ENCODE measurements at places on chromosomes 6 and 20.

- DNase-seq = peak; percentile 10
Observed at GRCh38 chr20:37519508-37520418, 1.3 kb upstream of the NNAT start.

GRCh38 chr20:58702859-58703648, 10.5 kb downstream of the NPEPL1 start:
- no peak for DNase-seq

GRCh38 chr6:2133716-2134310, 111.6 kb downstream of the GMDS start:
- DNase-seq = no peak

GRCh38 chr20:31537890-31538289, 23.6 kb downstream of the HM13 start:
- DNase-seq = no peak

DNA sequence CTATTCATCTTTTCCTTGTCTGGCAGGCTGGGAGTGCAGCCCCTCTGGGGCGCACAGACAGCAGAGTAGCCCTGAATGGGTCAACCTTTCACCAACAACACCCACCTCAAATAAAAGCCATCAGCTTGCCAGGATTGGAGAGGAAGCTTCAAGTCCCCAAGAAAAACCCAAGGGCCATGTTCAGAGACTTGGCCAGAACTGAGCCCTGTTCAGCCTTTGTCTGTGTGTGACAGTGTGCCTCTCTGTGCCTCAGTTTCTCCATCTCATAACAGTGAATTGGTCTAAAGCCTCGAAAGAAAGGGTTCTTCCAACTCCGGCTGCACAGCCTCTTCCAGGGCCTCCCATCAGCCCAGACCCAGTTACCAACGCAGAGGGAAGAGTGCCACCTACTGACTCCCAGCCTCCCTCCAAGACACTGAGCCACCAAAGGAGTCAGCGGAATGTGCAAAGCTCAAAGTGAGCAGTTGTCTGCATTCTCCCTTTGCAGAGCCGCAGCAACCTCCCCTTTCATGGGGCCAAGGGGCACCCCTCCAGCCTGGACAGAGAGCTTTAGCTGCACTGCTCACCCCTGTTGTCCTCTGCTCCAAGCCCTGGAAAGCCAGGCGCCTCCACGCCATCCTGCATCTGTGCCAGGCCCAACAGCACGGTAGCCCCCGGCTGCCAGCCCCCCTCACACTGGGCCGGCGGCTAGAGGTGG, 82.7 kb upstream of the TOP1 start:
- no peak for DNase-seq

GRCh38 chr6:75791881-75792280, 42.8 kb downstream of the MYO6 start:
- no peak for DNase-seq

DNA sequence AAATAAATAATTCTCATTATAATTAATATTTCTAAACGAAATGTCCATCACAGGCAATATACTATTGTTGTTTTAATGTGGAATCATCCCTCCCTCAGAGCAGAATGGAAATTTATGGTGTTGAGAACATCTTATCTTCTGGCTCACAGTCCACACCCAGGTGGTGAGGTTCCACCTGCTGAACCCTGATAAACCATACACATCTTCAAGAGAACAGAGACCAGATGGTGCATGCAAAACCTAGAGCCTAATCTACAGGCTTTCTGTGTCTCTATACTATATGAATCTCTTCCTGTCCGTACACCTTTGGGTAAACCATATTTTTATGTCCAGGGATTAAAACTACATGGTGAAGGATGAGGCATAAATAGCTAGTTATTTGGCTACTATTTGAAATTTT, 52.3 kb upstream of the UFL1 start:
- no peak for DNase-seq

DNA sequence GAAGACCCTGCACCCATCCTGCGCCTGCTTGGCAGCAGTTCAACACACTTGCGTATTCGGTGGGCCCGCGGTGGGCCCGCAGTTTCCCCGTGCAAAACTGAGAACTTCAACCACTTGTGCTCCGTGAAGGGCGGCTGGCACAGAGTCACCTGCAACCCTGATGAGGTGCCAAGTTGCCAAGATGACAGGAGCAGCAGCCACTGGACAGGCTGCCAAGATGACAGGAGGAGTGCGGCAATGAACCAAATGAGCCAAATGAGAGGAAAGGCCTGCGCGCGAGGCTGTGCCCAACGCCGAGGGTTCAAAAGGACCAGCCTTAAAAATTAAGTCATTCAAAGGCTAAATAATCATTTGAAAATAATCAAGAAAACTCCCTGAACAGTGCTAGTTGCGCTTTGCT, 20.1 kb downstream of the DIDO1 start:
- no peak for DNase-seq

DNA sequence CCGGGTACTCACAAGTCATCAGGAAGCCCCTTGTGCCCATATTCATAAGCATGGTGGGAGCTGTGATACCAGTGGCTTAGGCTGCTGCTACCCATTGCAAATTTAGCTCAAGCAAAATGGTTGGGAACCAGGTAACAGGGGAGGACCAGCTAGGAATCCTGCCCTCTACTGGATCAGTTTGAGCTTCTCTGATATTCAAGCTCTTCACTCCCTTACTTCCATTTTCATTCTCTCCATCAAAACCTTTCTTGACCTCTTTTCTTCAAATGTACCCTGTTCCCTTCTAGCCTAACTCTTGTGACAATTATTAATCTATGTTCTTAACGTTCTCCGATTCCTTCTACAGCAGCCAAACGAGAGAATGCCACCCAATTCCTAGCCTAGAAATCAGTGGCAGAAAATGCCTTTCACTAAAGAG, 9.7 kb downstream of the NOL7 start:
- no peak for DNase-seq

DNA sequence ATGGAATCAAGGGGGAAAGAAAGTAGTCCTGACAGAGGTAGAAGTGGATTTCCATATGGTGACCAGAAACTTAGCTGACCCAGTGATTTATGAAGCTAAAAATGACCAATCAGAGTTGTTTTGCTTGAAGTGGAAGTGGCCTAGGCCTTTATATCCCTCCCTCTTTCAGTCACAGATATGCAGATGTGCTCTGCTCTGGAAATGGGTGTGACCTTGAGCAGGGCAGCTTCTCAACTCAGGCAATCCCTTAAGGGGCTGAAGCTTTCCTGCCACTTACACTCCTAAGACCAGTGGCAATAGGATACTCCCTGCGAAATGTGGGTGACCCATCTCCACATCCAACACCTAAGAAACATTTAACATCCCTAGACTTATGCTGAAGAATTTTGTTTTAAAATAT, 256.6 kb downstream of the EYS start:
- DNase-seq = no peak

DNA sequence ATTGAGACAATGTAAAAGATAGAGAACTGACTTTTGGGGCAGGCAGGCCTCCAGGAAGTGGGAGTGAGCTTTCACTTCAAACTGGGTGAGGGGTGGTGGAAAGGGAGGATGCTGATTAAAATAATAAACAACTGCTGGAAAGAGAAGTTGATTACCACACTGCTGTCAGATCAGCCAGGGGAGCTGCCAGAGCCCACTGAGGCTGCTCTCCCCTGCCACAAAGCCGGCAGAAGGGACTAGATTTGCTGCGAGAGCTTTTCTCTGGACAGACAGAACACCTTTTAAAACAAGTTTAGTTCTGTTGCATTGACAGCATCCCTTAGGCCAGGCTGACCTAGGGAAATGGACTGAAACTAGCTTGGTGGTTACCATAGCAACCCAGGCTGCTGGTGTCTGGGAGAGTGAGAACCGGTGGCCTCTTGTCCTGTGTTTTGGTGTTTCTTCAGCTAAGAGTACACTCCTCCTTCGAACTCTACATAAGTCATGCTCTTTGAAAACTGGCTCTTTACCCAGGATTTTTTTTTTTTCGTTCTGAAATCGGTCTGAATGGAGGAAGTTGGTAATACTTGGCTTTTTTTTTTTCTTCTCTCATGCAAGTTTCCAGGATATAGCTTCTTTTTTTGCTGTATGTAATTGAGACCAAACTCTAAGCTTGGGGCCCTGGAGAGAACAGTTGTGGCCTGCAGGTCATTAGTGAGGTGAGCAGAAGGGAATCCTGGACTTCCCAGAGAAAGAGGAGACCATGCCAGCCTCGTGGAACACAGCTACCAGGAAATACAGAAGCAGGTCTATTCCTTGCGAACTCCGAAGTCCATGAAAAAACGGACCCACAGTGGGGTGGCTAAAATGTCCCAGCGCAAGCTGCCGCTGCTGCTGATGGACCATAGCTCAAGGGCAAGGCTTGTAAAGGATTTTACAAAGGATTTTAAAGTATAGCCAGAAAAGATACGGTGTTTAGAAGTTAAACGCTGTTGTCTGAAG, 374.4 kb downstream of the UTRN start:
- no peak for DNase-seq

DNA sequence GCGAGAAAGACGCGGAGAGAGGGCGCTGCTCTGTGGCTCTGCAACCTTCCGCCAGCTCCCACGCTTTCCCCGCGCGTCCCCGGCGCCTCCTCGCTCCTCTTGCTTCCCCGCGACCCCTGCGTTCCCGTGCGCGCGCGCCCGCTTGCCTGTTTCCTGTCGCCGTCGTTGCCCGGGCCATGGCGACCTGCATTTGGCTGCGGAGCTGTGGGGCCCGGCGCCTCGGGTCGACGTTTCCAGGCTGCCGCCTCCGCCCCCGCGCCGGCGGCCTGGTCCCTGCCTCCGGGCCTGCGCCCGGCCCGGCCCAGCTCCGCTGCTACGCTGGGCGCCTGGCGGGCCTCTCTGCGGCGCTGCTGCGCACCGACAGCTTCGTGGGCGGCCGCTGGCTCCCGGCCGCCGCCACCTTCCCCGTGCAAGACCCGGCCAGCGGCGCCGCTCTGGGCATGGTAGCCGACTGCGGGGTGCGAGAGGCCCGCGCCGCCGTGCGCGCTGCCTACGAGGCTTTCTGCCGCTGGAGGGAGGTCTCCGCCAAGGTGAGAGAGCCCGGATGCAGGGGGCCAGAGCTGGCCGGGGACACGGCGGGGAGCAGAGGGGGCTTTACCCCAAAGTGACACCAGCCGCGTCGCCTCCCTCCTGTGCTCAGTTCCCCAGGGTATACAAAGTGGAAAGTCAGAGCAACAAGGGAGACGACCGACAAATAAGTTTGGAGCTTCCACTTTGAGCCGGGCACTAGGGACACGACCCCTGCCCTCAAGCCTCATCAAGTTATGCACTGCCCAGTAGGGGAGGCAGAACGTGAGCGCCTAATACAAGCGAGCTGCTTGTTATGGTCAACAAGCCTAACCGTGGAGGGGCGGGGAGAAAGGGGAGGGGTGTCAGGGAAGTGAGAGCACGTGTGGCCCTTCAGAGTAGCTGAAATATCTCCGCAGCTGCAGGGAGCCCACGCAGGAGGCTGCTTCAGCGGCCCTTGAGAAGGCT, at the start of gene ALDH5A1:
Gene ALDH5A1, plus strand, starts transcription at position 149 of the 975 bp plus-strand sequence. Its CDS starts 28 bp downstream, at position 177.
- DNase-seq = peak; percentile 75

DNA sequence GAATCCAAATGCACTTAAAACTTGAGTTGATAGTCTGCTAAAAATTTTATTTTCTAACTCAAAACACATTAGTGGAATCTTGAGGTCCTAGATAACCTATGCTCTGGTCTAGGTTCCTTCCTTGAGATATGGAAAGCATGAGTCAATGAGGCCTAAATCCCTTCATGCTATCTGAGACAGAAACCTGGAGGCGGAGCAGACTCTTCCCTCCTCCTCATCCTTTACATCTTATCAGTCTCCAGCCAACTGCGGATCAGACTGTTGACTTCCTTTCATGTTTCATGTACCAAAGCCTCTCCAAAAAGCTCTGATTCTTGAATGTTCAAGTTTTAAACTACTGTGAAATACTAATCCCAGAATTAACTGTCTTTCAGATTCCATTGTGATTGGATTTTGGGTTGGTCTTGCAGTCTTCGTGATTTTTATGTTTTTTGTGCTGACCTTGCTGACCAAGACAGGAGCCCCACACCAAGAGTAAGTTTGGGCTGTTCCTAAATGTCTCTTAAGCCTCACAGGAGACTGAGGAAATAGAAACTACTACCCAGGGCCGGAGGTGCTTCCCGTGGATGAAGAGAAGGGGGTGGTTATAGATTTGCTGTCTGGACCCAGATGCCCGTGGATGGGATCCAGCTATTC, 29.1 kb downstream of the MRAP2 start:
- no peak for DNase-seq

- DNase-seq = no peak
Observed at GRCh38 chr20:52305024-52305645, 113.6 kb upstream of the ZFP64 start.

GRCh38 chr6:83258517-83258916, 65.4 kb downstream of the RWDD2A start:
- no peak for DNase-seq

DNA sequence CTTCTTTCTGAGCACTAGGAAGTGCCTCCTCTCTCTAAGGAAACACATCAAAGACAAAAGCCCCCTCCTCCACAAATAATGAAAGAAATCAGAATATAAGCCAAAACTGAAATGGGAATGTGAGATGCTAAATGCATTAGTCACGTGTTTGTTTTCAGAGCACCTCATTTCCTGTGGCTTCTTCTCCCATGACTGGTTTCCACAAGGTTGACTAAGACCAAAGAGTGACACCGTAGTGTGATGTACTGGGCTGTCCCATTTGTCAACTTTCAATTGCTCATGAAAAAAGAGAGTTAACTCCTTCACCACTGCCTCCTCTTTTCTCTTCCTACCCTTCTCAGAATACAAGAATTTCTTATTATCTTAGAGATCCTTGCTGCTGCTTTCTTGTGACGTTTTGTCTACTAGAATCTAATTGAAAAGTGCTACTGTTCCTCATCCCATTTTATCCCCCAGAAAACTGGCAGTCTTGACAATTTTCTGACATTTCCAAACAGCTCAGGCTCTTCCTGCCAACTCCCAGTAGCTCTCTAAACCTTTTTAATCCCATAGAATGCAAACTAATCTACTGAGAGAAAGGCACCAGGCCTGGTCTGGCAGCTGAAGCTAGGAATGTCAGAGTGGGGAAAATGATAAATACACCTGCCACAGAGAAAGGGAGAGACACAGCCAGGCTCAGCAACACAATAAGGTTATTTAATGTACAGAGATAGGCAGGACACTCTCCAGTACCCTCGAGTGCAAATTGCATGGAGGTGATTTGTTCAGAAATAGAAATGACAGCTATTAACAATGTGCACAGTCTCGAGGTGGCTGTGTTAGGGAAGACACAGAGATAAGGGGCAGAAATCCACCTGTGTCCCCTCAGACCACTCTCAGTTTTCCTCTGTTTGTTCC, 671.7 kb upstream of the NRSN1 start:
- DNase-seq = no peak

DNA sequence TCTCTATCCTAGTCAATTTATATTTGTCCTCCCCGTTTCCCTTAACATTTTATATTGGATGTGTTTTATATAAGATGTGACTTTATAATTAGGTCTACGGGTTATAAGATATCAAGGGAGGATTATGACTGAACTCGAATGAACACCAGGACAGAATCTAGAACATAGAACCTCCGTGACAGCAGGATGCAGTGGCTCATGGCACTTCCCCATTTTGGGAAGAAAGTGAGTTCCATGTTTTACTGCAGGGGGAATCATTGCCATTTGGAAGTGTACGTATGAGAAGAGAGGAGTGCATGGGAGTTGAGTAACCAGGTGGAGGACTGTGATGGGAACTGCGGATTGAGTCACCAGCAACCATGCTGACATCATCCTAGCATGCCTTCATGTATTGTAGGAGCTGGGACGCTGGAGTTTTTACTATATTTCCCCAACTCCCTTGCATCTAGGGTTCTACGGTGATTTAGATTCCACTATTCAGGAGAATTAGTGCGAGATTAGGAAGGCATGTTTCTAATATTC, 56.1 kb upstream of the FOXC1 start:
- no peak for DNase-seq

GRCh38 chr6:126302191-126302590, 37.7 kb upstream of the CENPW start:
- no peak for DNase-seq
